ENCODE measurements at places on chromosomes 1 and 21.

DNA sequence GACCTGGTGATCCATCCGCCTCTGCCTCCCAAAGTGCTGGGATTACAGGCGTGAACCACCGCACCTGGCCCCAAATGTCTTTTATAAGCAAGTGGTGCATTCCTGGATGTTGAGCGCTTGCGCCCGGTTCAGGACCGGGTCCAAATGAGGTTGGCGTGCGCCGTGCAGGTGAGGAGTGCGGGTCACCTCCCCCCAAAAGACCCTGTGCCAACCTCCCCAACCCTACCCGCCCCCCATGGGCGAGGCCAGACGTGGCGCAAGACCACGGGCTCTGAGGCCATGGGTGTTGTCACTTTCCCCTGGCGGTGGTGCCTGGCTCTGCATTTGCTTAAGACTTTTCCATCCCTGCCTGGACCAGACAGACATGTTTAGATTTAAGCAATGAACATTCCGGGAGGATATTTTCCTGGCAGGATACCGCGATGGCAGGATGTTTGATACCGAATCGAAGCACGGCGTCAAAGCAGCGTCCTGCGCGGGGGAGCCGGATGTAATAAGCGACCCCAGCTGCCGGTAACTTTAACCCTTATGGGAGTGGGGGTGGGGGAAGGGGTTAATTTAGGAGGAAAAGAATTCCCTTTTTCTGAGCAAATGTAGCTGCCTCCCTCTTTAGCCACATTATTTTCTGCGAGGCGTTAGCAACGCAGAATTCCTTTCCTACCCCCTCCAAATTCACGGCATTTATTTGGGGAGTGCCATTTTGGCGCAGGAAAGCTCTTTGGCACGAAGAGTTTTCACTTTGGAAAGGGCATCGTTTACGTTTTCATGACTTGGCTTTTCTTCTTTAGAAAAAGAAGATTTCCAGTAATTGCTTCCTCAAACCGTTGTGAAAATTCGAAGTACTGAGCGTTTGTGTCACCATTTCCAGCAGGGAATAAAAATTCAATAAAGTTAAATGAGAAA is 27.8 kb upstream of the RNF187 start:
- DNase-seq = peak; percentile 77

DNA sequence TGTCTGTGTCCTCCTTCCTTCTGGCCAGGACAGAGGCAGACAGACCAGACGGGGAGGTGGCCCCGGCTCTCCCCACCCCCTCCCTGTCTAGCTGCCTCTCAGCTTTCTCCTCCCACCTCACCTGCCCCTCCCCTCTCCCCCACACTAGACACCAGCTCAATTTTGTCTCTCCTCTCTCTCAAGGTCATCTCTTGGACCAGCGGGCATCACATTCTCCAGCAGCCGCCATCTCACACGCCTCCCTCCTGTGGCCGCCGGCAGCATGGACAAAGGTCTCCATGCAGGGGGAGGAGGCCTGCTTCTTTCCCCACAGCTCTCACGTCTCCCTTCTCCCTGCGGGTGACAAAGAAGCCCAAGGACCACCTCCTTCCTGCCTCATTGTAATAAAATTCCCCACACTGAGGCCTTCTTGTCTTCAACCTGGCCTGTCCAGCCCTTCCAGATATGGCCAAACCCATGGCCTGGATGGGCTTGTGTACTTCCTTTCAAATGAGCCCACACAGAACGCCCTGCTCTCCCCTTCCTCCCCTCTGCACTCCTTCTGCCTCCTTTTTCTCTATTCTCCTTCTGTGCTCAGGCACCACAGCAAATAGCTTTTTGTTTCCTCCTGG is 14.6 kb downstream of the OPTC start:
- DNase-seq = no peak

- no peak for DNase-seq
Observed at GRCh38 chr1:116312681-116313069, 60.4 kb upstream of the ATP1A1 start.

GRCh38 chr1:166910396-166910994 is 34.4 kb upstream of the TADA1 start:
- DNase-seq = peak; percentile 79

DNA sequence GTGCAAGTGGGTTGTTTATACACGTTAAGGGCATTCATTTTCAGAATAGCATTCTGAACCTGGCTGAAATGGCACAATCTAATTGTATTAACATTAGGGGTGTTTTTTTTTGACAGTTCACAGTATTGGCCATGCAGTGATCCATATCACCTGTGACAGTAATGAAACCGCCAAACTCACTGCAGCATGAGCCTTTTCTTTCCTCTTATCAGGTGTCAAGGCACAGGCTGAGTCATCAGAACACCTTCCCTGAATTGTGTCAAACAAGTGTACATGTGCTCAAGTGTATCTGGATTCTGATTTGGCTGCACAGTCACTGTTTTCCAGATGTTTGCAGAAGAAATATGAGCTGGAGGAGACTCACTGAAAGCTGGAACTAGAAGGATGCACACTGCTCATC is 47.7 kb upstream of the C8B start:
- no peak for DNase-seq

GRCh38 chr1:230073371-230074035 is 6.5 kb downstream of the GALNT2 start:
- no peak for DNase-seq

DNA sequence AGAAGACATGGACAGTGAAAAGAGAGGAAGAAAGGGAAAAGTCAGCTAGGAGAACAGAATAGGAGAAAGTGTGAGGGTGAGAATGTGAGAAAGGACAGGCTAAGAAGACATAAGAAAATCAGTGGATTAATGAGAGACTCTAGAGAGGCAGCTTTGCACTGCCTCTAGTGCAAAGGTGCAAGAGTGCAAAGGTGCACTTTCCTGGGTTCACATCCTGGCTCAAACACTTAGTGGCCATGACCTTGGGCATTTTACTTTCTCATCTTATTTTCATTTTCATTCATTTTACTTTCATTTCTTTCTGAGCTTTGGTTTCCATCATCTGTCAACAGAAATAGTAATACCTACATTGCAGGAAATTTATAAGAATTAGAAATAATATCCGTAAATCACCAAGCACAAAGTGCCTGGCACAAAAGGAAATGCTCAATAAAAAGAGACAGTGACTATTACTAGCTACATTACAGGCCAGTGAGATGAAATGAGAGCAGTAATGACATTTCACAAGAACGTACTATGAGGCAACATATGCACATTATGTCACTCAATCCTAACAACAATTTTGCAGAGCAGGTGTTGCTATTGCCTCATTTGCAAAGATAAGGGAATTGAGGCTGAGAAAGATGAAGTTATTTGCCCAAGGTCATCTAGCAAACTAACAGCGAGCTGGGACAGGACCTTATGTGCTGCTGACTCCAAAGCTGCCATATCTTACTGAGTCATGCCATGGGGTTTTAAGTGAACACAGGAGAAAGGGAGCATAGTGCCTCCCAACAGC is 107.0 kb upstream of the TLR5 start:
- DNase-seq = no peak

DNA sequence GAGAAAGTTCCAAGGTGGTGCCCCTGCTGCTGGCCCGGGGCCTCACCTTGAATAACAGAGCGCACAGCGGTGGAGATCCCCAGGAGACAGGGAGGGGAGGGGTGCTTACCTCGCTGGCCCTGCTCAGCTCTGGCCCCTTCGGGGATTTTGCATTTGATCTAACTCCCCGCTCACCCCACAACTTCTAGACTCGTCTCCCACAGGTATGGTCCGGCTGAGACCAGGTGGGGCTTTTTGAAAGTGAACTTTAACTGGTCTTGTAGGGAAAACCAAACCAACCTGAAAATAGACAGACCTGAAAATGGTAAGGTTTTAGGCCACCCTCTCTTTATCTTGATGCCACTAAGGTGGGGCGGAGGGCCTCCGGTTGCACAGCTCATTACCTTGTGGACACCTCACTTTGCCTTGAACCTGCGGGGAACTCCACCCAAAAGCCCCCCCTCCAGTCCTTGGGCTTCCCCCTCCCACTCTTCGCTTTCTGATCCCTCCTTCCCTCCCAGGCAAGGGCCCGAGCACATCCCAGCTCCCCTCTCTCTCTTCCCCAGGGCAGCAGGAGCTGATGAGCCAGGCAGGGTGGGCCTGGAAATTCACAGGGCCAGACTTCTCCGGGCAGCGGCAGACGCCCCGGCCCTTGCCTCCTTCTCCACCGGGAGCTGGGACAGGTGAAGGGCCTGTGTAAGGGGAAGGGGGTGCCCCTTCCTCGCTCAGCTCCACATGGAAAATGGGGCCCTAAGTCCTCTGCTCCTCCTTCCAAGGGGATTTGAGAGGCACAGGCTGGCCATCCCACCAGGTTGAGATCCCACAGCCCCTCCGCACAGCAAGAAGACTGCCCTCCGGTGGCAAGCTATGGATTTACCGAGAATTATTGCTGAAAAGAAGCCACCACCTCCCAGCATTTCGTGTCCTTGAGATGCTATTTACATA is 16.1 kb downstream of the TNFRSF8 start:
- no peak for DNase-seq

DNA sequence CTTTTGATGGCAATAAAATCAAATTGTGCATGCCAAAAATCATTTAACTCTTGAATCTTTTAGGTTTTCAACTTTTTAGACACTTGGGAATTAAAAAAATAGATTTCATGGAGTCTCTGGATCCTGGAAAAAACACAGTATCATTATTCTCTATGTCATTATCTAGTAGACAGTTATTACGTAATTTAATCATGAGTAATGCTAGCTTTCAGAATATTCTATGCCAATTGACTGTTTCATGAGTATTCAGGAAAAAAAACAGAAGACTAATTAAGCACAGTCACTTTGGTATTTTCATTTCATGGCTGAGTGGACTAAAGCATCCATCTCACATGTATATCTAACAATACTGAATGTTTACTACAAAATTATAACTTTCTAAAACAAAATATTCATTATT is 44.0 kb downstream of the ODF2L start:
- DNase-seq = no peak

- peak; percentile 90 for DNase-seq
Observed at GRCh38 chr1:42172381-42173133, 8.0 kb upstream of the GUCA2A start.

DNA sequence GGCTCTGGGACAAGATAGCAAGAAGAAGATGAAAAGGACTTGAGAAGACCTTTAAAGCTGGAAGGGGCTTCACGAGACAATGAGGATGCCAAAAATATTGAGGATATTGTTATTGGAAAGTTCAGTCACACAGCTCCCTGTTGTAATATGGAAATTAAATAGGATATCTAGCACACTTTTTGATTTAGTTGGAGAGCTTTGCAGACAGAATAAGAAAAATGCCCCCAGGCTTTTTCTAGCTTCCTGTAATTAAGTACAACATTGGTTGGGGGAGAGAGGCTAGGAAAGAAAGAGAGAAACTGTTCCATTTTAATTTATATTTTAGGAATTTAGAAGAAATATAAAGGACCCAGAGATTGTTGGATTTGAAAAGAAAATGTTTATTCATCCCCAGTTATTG is 27.5 kb downstream of the RBM11 start:
- no peak for DNase-seq

DNA sequence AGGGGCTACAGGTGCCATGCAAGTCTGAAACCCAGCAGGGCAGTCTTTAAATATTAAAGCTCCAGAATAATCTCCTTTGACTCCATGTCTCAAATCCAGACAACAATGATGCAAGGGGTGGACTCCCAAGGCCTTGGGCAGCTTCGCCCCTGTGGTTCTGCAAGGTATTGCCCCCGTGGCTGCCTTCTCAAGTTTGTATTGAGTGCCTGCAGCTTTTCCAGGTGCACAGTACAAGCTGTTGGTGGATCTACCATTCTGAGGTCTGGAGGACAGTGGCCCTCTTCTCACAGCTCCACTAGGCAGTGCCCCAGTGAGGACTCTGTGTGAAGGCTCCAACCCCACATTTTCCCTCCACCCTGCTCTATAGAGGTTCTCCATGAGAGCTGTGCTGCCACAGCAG is 3.7 kb upstream of the MROH9 start:
- DNase-seq = no peak

GRCh38 chr1:234478152-234478480 is 863 bp downstream of the TARBP1 start:
- DNase-seq = peak; percentile 52

- DNase-seq = no peak
Observed at GRCh38 chr1:202227997-202228401, 34.4 kb downstream of the LGR6 start.

GRCh38 chr1:221562542-221563475 is 179.1 kb downstream of the DUSP10 start:
- DNase-seq = no peak

DNA sequence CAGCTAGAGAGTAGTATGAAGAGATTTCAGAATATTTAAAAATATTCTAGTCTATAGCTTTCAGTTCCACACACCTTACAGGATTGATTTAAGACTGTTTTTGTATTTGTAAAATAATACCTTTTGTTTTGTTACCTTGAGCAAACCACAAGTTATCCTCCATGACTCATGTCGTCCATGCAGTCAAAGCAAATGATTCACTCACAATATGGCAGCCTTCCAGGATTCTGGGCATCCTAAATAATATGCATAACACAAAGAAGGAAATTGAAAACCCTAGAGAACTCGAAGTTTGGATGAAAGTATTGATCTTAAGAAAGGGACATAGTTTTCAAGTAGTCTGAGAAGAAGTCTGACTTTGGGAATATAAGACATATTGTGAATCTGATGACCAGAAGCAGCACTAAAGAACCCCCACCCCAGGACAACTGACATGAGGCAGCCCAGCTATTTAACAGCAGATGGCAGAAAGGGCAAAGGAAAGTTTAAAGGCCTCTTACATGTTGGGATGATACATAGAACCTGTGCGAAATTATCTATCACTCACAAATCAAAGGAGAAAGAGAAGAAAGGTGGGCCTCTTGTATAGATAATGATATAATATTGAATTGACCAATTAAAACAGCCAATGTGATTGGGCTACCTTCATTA is 857.9 kb downstream of the BRINP3 start:
- DNase-seq = peak; percentile 25

- peak; percentile 55 for DNase-seq
Observed at GRCh38 chr1:164771619-164772361, 212.8 kb downstream of the PBX1 start.

DNA sequence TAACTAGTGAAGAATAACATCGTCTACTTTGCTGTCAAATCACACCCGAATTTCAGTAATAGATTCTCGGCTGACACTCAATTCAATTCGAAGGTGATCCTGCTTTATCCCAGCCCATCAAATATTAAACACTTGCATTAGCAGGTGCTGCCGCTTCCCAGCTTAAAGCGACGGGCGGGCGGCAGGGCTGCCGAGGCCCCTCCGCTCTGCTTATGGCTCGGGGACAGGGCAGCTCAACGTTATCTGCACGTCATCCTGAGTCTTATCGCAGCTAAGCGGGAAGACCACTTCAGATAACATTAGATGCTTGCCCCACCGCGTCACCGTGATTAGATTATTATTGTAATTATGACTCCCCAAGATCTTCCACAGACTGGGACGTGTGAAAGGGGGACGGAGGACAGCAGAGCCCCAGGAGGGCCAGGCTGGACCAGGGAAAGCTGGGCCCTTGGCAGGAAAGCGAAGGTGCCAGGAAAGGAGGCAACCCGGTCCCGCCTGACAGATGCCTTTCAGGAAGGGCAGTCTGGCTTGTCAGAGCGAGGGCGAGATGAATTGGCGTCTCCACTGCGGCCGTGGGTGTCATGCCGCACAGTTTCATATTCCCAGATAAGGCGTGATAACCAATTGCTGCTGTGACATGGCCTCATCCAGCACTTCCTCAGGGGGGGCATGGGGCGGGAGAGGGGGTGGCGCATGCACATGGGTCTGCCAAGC is 37.0 kb downstream of the DMAP1 start:
- peak; percentile 74 for DNase-seq

GRCh38 chr1:228276174-228276831 is 68.5 kb downstream of the OBSCN start:
- peak; percentile 54 for DNase-seq

- no peak for DNase-seq
Observed at GRCh38 chr1:40620150-40620549, 45.3 kb downstream of the RIMS3 start.
